ENCODE measurements at places on chromosomes 5 and 9. TPM values are rescaled to one million over a fixed set of nuclear protein-coding genes. Genes with fewer than 3 reads are reported as not detected.

DNA sequence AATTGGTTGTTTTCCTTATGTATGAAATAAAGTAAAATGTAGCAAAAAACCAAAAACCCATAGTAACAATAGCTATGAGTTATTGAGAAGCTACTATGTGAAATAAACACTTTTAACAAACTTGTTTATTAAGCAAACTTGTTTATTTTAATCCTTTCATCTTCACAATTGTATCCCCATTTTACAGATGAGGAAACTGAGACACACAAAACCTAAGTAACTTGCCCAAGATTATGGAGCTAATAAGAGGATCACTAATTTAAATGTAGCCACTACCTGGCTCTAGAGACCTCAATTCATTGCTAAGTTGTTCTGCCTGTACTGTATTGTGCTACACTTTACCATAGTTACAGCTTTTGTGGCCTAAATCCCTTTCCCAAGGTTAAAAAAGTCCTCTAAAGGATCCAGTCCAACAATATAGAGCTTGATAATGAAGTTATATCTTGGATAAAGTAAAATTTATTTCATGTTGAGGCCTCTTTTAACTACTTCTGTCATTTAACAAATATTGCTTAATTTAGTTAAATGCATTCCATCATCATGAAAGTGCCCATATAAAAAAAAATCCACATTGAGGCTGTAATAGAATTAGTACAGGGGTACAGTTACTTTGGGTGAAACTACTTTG lies 22.1 kb downstream of the HOMER1 start:
- no peaks in the 10 kb centered on the region for H3K4me1 ChIP-seq
- no peak overlapping the region for H3K27ac ChIP-seq
- H3K4me3 ChIP-seq: no peak overlapping the region
- peaks cover 3% of the 10 kb centered on the region for H3K27me3 ChIP-seq
- H3K36me3 ChIP-seq: no peaks in the 10 kb centered on the region

GRCh38 chr9:89623925-89624420 lies 19.2 kb downstream of the GADD45G start:
- no peak overlapping the region for H3K27ac ChIP-seq
- H3K36me3 ChIP-seq: no peaks in the 10 kb centered on the region
- H3K4me3 ChIP-seq: no peak overlapping the region
- H3K4me1 ChIP-seq: peaks cover 5% of the 10 kb centered on the region
- no peak for DNase-seq

- no peaks in the 10 kb centered on the region for H3K4me1 ChIP-seq
- H3K36me3 ChIP-seq: no peaks in the 10 kb centered on the region
- no peak overlapping the region for H3K27ac ChIP-seq
- H3K27me3 ChIP-seq: no peaks in the 10 kb centered on the region
- DNase-seq: no peak
These were observed 104.6 kb upstream of the SARDH start for GRCh38 chr9:133842721-133843227.

GRCh38 chr5:3347741-3348140 lies 247.9 kb upstream of the IRX1 start:
- H3K27me3 ChIP-seq: no peaks in the 10 kb centered on the region
- no peaks in the 10 kb centered on the region for H3K4me1 ChIP-seq

- peaks cover 4% of the 10 kb centered on the region for H3K36me3 ChIP-seq
- H3K27me3 ChIP-seq: no peaks in the 10 kb centered on the region
- no peaks in the 10 kb centered on the region for H3K4me1 ChIP-seq
- no peak overlapping the region for H3K27ac ChIP-seq
- DNase-seq: no peak
These were observed 32.0 kb downstream of the DDX31 start for GRCh38 chr9:132637801-132638200.

- H3K27ac ChIP-seq: no peak overlapping the region
- H3K4me3 ChIP-seq: no peak overlapping the region
- no peak for DNase-seq
- no peaks in the 10 kb centered on the region for H3K4me1 ChIP-seq
These were observed 53.3 kb upstream of the SMC5 start for GRCh38 chr9:70205366-70206020.

GRCh38 chr9:93209576-93210323 lies 25.8 kb downstream of the WNK2 start:
- H3K4me3 ChIP-seq: no peak overlapping the region
- peaks cover 9% of the 10 kb centered on the region for H3K27me3 ChIP-seq

- H3K4me1 ChIP-seq: peaks cover 2% of the 10 kb centered on the region
- no peak for DNase-seq
- H3K36me3 ChIP-seq: no peaks in the 10 kb centered on the region
- H3K27ac ChIP-seq: no peak overlapping the region
- H3K4me3 ChIP-seq: no peak overlapping the region
- H3K27me3 ChIP-seq: peaks cover 22% of the 10 kb centered on the region
These were observed 72.0 kb downstream of the PDE8B start for GRCh38 chr5:77282337-77283027.

DNA sequence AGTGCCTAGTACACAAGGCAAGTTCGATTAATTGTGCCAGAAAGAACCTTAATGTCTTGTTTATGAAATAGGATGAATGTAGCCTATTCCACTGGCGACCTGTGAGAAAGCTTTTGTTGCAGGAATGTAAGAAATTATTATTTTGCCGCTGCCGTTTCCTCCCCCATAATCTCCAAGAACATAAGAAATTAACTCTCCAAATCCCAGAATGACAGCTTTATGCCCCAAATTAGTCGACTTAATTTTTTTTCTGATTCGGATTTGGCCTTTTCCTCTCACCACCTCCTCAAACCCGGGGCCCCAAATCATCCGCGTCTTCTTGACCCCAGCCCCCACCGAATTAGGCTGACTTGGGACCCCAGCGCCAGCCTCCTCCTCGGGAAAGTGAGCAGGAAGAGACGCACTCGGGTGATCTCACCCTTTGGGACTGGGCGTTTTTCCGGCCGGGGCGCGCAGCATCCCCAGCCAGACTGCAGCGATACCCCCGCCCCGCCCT lies 682 bp upstream of the SPTAN1 start:
- H3K27me3 ChIP-seq: no peaks in the 10 kb centered on the region
- peak overlapping the region; percentile 91 for H3K4me3 ChIP-seq
- no peak for DNase-seq
- peak overlapping the region; percentile 93 for H3K27ac ChIP-seq

DNA sequence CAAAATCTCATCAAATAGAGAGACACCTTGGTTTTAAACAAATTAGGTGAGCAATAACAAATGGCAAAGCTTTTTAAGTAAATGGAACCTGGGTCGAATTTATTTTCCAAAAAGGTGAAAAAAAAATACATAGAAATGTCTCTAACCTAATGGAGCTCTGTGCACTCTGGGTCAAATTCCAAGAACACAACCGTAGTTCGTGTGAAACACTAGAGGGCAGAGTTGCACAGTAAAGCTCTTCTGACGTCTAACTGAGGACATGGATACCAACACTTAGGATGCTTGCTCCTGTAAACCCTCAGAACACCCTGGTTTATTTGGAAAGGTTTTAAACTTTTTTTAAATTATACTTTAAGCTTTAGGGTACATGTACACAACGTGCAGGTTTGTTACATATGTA lies 18.9 kb downstream of the MARCHF11 start:
- H3K36me3 ChIP-seq: no peaks in the 10 kb centered on the region
- DNase-seq: no peak
- H3K4me1 ChIP-seq: no peaks in the 10 kb centered on the region
- no peak overlapping the region for H3K27ac ChIP-seq
- no peak overlapping the region for H3K4me3 ChIP-seq
- H3K27me3 ChIP-seq: no peaks in the 10 kb centered on the region

DNA sequence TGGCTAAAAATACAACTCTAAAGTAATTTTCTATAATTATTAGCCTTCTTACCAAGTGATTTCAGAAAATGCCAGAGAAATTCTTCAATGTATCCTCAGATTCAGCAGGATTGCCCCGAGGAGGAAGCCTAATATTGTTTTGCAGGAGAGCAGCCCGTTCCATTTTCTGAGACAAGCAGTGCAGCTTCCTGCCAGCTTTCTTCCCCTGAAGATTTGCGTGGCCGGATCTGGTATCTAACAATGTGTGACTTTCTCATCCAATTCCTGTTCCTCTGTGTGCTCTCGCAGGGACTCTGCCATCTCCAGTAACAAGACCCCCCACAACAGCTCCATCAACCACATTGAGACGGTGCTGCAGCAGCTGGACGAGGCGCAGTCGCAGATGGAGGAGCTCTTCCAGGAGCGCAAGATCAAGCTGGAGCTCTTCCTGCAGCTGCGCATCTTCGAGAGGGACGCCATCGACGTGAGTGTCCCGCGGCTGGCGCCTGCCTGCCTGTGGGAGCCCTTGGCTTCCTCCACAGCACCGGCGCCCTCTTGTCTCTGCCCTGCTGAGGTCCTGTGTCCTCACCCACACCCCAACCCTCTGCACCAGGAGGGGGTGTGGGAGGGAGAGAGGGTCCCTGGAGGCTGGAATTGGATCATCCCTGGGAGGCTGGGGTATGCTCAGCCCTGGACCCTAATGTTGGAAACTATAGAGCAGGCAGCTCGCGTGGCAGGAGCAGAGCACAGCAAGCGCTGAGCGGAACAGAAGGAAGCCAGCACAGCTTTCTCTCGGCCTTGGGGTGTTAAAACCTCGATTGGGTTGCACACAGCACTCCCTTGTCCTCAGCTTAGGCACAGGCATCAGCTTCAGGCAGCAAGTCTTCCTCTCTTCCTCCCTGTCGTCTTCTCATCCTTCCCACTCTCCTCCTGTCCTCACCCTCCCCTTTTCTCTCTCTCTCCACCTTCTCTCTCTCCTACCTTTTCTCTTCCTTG lies 216.2 kb downstream of the TRIO start:
- peaks cover 8% of the 10 kb centered on the region for H3K27me3 ChIP-seq
- H3K4me1 ChIP-seq: peaks cover 21% of the 10 kb centered on the region

DNA sequence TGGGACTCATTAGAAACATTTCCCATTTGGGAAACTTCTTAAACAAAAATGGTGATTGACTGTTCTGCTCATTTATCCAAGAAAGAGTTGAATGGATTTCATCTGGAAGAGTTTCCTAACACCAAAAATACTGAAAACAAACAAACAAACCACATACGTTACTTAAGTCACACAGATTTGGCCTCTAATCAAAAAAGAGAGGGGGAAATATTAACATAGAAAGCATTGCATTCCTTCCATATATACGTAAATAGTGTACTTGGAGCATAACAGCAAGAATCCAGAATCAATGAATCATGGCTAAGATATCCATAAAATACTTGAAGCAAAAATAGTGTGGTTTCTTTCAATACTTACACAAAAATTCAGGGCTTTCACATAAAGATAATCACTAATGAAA lies 189.8 kb upstream of the MAP3K1 start:
- no peak for DNase-seq
- H3K4me3 ChIP-seq: no peak overlapping the region
- peaks cover 13% of the 10 kb centered on the region for H3K36me3 ChIP-seq
- no peak overlapping the region for H3K27ac ChIP-seq
- H3K27me3 ChIP-seq: peaks cover 8% of the 10 kb centered on the region

DNA sequence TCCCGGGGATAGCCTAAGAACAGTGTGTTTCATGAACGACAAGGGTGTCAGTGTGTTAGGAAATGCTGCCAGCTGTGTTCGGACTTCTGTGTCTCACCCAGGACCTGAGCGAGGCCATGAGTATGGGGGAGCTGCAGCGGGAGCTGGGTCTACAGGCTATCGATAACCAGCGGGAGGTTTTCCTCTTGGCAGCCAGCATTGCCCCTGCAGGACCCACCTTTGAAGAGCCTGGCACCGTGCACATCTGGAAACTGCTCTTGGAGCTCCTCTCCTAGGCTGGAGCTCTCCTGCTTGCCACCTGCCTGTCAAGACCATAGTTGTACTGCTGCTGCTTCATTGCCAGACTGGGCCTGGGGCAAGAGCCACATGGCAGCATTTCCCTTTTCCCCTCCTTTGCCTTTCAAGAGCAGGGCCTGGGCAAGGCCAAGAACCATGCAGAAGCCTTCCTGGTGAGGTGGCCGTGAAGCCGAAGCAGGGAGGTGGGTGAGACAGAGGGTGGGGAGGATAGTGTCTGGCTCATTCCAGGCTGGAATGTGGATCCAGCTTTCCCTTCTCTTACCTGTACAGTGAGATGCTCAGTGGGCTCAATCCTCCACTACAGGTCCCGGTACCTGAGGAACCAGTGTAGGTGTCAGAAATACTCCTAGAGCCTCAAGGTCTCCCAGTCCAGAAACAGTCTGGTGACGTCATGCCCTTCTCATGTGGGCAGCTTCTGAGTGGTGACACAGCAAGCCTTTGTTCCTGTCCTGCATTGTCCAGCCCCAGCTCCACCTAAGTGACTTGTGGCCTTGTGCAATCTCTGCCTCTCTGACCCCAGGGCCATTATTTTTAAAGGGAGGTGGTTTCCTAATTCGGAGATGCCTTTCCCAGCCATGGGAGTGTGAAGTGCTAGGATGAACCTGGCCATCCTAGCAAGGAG lies 6.6 kb downstream of the ARL10 start:
- no peak overlapping the region for H3K4me3 ChIP-seq
- peaks cover 10% of the 10 kb centered on the region for H3K36me3 ChIP-seq
- H3K4me1 ChIP-seq: peaks cover 10% of the 10 kb centered on the region
- no peak for DNase-seq
- H3K27me3 ChIP-seq: no peaks in the 10 kb centered on the region
- H3K27ac ChIP-seq: no peak overlapping the region

GRCh38 chr5:124580925-124581737 lies 165.3 kb downstream of the ZNF608 start:
- peaks cover 17% of the 10 kb centered on the region for H3K4me1 ChIP-seq
- H3K36me3 ChIP-seq: no peaks in the 10 kb centered on the region
- peaks cover 4% of the 10 kb centered on the region for H3K27me3 ChIP-seq

- no peak for DNase-seq
- no peaks in the 10 kb centered on the region for H3K27me3 ChIP-seq
- no peak overlapping the region for H3K4me3 ChIP-seq
- H3K27ac ChIP-seq: no peak overlapping the region
These were observed 94.5 kb downstream of the CDH6 start for GRCh38 chr5:31287985-31288384.

GRCh38 chr5:140214831-140215230 lies 39.8 kb downstream of the CYSTM1 start:
- peaks cover 11% of the 10 kb centered on the region for H3K4me1 ChIP-seq
- no peaks in the 10 kb centered on the region for H3K36me3 ChIP-seq
- no peak for DNase-seq
- H3K27ac ChIP-seq: no peak overlapping the region
- H3K27me3 ChIP-seq: no peaks in the 10 kb centered on the region
- no peak overlapping the region for H3K4me3 ChIP-seq

GRCh38 chr5:171288066-171288465 lies 21.0 kb upstream of the TLX3 start:
- H3K4me1 ChIP-seq: no peaks in the 10 kb centered on the region
- H3K27me3 ChIP-seq: peaks cover 42% of the 10 kb centered on the region
- H3K4me3 ChIP-seq: no peak overlapping the region
- no peaks in the 10 kb centered on the region for H3K36me3 ChIP-seq

- H3K27me3 ChIP-seq: no peaks in the 10 kb centered on the region
- no peak for DNase-seq
- no peak overlapping the region for H3K4me3 ChIP-seq
These were observed 63.6 kb upstream of the BOD1 start for GRCh38 chr5:173679909-173680630.

PRR16 gene
- total RNA-seq: not detected

OR1J2 gene
- total RNA-seq: not detected

PRSS3 gene
- total RNA-seq: not detected

OMD gene
- not detected for total RNA-seq

SAXO1 gene
- total RNA-seq: 0.42 TPM

PTAR1 gene
- total RNA-seq: 68.4 TPM

LIX1 gene
- total RNA-seq: not detected

Data from activated naive CD8-positive, alpha-beta T cell treated with anti-CD3 and anti-CD28 coated beads, Interleukin-2, amount 10 ng/mL, durations not matched to agents 7 days and 5 days (primary cell).